ENCODE measurements at places on chromosomes 2 and 18.

DNA sequence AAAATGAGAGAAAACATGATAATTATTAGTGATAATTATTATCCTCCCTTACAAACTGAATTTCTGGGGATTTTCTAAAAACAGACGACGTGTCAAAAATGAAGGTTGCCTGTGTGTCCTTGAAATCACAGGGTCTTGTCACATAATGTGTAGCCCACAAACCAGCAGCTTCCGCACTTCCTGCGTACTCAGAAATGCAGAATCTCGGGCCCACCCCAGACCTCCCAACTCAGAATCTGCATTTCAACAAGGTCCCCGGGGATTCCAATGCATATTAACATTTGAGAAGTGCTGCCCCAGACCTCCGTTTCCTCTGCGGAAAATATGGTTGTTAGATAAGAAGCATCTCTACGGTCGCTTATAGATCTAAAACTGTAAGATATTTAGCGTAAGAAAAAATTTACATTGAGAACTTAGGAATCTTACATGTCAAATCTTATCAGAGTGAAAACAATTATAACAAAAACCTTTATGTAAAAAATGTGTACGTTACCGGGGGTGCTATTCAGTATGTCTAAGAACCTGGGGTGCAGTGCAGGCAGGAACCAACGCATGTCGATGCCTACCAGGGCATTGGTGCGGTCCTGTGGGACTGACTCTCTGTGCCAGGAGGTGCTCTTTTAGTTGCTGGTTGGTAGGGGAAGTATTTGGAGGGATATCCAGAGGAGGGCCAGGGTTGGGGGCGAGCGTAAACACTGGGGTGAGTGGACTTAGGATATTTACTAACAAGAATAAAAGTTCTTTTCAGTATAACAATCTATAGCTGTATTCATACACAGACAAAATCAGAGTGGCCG lies 15.2 kb downstream of the CDKL4 start:
- no peak for DNase-seq

- DNase-seq = no peak
Observed at GRCh38 chr2:151200277-151200676, 61.4 kb downstream of the RBM43 start.

GRCh38 chr2:171432969-171433762 lies 624 bp downstream of the METTL8 start:
- DNase-seq = peak; percentile 26

DNA sequence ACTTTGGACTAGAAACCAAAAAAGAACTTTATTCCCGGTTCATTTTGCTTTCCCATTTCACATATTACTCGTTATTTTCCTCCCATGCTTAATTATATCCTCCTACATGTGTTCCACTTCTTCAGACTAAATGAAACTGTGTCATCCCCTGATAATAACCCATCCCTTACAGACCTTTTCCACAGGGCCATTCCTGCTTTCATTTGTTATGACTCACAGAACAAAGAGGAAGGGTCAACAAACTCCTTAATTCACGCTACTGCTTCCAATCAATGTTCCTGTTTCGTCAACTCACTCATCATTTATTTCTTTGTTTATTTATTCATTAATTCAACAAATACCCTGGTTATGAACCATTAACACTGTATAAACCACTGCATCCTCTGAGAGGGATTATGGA lies 104.5 kb downstream of the ZEB2 start:
- no peak for DNase-seq

GRCh38 chr2:119178776-119179175 lies 20.2 kb upstream of the C1QL2 start:
- no peak for DNase-seq

GRCh38 chr2:43228321-43228751 lies 1.9 kb upstream of the ZFP36L2 start:
- DNase-seq = no peak

GRCh38 chr2:9738062-9738461 lies 105.2 kb upstream of the TAF1B start:
- no peak for DNase-seq

DNA sequence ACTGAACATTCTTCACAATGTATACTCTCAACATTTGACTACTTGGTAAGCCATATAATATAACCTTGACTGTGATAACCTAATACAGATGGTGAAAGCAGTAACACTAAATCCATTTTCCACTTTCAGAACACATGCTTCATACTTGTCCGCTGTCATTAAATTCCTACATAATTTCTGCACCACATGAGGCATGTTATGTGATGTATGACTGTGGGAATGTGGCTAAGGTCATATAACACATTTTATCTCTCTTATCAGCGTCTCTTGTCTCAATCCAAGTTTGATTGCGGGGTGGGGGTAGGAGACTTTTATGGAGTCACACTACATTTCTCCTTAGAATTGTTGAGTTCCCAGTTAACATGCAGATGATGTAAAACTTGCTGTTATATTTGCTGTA lies 110.9 kb downstream of the MTCL1 start:
- no peak for DNase-seq

DNA sequence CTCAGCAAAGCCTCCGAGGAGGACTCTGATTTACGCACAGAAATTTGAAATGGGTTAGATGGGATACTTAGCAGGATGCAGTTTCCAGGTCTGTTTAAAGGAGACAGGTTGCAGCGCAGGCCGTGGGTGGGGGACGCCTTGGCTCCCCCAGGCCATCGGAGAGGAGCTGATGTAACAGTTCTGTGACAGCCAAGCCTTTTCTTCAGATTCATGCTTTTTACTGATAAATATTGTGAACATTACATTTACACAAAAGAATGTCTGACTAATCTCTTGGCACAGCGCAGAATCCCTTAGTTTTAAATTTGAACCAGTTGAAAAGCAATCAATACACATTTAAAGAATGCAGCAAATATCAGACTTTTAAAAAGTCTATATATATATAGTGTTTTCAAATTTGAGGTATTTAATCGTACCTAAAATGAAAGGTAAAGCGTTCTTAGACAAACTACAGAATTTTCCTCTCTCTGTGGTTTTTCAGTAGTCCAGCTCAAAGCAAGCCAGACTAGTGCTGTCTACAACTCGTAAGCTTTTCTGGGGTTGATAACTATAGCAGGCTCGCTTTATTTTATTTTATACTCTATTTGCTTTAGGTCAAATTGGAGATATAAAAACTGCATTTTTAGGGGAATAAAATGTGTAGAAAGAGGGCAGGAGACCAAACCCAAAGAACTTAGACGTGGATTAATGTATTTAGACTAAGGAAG lies 221.9 kb downstream of the PIEZO2 start:
- DNase-seq = peak; percentile 70

DNA sequence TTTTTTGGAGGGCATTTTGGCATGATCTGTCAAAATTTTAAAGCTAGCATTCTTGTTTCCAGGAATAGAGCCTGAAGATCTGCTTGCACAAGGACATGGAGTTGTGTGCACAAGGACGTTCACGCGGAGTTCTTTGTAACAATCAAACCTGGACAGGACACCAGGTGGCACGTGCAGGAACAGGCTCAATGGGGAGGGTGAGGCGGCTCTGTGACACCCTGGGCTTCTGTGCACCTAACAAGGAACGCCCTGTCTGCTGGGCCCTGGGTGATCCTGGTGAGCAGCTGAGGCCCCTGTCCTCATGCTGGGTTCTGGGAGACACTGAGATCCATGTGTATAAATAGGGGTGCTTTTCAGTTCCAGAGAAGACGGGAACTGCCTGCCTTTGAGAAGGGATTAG lies 93.1 kb upstream of the PXDN start:
- no peak for DNase-seq

DNA sequence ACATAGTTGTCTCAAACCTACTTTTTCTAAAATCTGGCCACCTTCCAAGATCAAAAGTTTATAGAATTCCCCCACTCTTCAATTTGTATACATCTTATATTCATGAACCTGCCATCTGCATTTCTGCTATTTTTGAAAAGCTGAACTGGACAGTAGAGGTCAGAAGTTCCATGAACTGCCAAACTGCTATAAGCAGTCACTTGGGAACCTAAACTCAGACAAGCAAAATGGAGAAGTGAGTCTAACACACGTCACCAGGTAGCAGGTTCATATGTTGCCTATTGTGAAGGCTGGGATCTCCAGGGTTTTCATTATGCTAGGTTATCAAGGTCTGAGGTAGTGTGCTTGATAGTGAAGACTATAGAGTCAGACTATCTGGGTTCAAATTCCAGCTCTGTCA lies 2.0 kb upstream of the MYO1B start:
- no peak for DNase-seq

DNA sequence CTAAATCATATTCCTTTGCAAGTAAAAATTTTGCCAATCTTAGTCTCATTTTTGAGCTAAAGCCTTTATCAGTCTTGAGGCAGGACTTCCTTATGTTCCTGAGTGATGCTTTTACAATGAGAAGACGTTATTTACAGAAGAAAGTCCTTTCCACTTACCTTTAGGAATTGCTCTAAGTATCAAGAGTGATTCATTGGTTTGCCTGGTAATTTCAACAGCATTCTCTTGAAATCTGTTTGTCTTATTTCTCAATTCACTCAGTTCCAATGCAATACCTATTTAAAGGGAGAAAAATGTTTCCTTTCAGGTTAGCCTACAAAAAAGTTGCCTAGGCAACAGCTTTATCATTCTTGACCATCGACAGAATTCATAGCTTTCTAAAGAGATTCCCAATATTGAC lies 137.2 kb downstream of the LAMA1 start:
- DNase-seq = no peak

DNA sequence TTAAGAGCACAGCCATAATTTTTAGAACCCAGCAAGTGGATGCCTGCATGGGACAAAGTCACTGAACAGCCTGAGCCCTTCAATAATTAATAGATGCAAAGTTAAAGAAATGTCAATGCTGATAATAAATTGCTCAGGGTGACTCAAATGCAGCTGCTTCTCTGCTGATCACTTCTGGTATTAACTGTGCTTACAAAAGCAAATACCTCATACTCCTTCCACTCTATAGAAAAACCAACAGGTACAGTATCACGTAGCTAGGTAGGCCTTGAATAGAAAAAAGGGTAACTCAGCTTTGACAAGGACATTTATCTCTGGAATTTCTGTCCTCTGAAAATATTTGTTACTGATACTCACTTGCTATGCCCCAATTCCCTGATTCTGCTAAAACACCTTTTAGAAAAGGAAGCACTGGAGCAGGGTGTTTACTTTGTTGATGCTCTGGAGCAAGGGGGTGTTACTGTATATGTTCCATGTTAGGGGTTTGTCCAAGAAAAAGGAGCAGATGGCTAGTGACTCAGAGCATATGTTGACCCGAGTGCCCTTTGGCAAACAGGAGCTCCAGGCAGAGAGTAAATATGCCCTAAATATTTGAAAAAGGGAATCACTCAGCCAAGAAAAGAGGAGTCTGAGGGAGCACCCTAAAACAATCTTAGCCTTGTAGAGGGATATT lies 59.1 kb upstream of the RTN4 start:
- DNase-seq = peak; percentile 40

DNA sequence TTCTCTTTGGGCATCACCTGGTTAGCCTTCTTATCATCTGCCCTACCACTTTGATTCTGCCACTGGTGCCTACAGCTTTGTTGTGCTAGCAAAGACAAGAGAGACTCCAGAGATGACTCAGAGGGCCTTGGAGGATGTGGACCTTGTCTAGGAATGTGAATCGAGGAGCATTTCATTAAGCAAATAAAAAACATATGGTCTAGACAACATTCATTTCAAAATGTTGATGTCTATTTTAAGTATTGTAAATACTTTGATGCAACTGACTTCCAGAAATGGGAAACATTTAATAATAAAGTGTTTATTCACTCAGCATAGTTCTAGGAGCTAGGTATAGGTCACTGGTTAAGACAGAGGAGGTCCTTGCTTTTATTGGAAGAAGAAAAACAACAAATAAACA lies 195.5 kb downstream of the CDCA7 start:
- no peak for DNase-seq

DNA sequence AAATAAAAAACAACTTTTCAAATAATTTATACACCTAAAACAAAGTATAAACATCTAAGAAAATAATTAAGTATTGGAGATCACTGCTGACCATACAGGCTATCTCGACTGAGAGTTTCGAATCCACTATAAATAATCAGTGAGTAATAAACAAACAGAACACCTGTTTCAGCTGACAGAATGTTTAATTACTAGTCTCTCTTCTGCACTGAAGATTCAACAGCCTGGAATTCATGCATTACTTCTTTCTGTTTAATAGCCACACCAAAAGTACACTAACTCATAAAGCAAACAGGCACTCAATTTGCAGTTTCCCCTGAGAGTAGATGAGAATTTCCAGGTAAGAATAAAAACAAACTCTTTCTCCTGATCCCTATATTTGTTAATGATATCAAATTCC lies 138.5 kb downstream of the RBMS1 start:
- DNase-seq = no peak

DNA sequence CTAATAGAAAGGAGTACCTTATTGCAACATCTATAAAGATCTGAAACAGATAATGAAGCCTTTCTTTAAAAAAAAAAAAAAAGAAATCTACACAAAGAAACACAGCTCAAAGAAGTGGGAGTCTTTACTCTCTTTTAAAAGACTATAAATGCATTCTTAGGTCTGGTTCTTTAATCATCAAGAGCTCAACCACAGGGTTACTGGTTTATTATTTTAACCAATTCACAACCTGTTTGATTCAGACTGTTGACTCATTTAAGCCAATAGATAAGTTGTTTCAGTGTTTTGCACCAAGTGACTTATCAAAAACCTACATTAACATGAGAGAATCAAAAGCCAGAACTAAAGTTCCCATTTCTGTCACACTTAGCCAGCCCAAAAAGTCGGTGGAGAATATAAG lies 93.1 kb downstream of the TCF4 start:
- DNase-seq = no peak

DNA sequence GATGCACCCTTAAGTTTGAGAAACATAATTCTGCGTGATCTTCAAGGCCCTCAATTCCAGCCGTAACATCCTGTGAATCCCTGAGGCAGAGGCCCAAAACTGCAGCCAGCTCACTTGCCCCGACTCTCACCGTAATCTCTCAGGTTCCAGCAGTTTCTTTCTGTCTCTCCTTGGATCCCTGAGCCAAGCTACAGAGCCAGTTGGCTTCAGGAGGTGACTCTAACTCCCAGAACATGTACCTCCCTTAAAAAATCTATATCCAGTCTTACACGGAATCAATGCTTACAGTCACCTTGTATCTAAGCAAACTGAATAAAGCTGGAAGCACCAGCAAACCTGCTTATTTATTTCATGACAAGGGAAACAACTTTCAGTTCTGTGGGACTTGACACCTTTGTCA lies 300.4 kb downstream of the SETBP1 start:
- no peak for DNase-seq

Data from urothelium cell line (cell line).